Type B pancreatic cell (in vitro differentiated cells): ENCODE measurements at places on chromosomes 6 and 20. TPM values are rescaled to one million over a fixed set of nuclear protein-coding genes. Genes with fewer than 3 reads are reported as not detected.

GRCh38 chr6:134117409-134117808 lies 65.0 kb upstream of the SLC2A12 start:
- no peak for DNase-seq

DNA sequence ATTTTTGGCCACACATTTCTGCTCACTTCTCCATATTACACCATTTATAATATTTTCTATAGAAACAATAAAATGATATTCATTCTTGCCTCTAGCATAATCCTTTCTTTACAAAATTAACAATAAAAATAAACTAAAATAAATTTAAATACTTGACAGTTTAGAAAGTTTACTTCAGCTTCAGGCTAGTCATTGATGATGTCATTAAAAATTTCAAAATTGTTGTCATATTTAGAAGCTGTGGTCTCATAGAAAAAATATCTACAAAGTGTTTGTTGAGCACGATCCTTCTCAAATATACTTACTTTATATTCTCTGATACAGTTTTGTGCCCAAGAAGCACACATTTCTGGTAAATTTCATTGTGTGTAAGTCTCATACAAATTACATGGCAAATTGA lies 717.4 kb upstream of the CITED2 start:
- no peak for DNase-seq

DNA sequence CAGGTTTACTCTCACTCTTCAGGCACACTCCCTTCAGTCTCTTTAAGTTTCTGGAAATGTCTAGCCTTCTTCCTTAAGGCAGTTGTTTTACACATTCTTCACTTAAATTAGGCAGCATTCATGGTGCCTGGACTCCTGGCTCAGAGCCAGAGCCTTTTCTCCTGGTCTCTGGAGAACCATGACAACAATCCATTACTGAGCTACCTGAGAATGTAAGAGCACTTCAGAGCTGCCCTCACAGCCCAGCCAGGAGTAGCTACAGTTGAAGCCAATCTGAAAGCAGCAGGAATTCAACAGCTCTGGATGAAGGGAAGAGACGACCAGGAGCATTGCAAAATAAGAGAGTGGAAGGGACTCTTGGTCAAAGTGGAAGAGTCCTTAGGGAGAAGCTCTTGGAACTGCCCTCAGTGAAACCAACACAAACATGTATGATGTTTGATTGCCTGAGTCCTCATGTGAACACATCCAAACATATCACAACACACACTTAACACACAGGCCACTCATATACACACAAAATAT lies 416.8 kb upstream of the SPTLC3 start:
- DNase-seq = no peak

- DNase-seq = no peak
These were observed 150.8 kb downstream of the AHI1 start for GRCh38 chr6:135346747-135347146.

GRCh38 chr20:59043698-59044097 lies 1.1 kb upstream of the PRELID3B start:
- no peak for DNase-seq

DNA sequence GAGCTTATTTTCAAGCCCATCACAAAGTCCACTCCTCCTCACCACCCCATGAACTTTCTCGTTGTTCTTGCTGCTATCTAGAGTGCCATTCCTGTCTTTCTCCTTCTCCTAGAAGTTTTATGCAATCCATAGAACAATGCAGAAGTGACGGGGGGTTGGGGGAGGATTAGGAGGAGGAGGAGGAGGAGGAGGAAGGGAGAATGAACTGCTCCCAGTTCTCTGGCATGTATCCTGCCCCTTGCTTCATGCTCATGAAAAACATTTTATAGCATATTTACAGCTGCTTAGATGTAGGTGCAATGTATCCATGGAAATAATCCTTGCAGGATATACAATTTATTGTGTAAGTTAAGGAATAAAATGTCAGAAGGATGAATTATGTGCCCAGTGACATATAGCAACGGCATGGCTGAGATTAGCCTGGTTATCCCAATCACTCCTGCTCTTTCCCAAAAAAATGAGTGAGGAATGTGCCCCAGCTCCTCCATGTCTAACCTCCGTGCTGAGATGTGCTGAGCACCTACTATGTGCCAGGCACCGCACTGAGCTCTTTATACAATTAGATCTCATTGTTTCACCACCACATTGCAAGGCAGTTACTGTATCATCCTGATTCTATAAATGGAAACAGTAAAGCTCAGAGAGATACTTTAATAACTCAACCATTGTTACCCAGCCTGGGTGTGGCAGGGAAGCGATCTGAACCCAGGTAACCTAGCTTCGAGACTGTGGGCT lies 41.6 kb upstream of the TFAP2C start:
- DNase-seq = no peak

DNA sequence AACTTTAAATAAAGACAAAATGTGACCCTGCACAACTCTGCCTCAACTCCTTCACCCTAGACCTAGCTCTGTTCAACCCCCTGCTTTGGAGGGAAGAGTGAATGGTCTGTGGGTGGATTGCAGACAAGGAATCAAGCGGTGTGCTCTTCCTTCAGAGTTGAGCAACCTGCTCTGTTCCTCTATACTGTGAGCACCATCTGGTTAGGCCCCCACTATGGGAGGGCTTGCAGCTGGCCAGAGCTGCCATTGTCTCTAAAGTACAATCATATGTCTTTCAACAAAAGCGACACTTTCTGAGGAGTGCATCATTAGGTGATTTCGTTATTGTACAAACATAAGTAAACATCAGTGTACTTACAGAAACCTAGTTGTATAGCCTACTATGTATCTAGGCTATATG lies 406.1 kb upstream of the MARCKS start:
- DNase-seq = no peak

DNA sequence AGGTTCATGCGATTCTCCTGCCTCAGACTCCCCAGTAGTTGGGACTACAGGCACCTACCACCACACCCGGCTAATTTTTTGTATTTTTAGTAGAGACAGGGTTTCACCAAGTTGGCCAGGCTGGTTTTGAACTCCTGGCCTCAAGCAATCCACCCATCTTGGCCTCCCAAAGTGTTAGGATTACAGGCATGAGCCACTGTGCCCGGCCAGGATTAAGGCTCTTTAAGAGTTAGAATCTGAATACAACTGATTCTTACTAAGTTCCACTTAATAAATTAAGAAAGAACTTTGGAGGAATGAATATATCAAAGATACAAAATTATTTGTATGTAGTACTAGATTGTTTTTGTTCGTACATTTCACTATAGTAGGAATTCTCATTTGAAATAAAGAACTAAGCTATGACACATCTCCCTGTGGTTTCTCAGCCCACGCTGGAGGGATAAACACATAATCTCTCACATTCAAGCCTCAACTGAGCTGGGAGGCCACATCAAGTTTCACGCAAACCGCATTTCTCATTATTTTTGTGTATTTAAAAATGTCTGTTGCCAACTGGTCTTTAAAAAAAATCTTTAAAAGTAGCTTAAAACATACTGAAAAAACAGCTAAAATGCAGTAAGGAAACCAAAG lies 34.2 kb downstream of the DTNBP1 start:
- DNase-seq = no peak

Gene FAM50B
- 1.8 and 7.3 TPM in 2 replicates for total RNA-seq

GRCh38 chr20:32894026-32894483 lies 35.3 kb downstream of the EFCAB8 start:
- DNase-seq = no peak

DNA sequence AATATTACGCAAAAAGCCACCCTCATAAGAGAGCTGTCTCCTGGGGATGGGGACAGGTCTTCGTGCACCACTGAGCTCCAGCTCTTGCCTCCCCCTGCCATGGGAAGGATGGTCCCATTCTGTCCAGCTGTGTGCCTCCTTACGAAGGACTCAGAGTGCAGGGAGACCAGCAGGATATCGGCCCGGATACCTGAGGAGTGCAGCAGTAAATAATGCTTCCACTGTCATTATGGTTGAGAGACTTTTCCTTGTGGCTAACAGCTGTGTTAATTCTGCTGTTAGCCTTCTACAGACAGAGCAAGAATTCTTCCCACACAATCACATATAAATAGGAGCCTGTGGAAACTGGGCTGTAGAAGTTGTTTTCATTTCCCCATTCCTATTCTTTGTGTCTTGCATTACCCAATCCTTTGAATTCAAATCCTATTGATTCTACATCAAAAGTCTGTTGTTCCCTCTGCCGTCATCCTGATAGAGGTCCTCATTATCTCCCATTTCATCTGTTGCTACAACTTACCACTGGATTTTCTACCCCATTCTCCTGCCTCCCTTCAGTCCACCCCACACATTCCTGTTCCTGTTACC lies 364.6 kb upstream of the SOX4 start:
- no peak for DNase-seq

Gene BPIFB1
- 1.8 and 10.9 TPM in 2 replicates for total RNA-seq

DNA sequence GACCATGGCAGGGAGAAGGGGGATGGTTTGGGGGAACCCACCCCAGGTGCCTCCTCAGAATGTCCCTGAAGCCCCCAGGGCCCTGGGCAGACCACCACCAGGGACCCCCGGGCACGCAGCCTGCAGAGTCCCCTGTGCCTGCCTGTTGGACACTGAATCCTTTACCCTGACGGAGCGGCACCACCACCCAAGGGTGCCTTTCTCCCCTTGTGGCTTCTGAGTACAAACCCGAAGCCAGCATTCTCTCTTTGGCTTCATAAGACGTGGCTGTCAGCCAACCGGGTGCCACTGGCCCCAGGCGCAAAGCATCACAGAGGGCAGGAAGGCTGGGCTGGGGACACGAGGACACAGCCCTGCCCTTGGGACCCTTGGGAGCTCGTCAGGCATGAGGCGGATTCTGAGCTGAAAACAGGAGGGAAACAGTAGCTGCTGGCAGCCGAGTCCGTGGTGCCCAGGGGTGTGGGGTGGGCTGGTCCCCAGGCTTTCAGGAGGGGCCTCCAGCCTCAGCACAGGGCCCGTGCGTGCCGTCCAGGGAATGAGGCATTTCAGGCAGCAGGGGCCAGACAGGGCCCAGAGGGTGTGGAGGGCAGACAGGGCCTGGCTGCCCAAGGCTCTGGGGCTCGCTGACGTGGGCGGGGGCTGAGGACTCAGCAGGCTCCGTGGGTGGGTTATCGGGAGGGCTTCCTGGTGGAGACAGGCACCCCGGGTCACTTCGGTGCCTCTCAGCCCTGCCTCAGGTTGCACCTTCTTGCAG lies 3.5 kb downstream of the COL9A3 start:
- DNase-seq = no peak

- no peak for DNase-seq
These were observed 17.5 kb downstream of the CITED2 start for GRCh38 chr6:139356924-139357323.

GRCh38 chr6:84137989-84138575 lies 89.4 kb downstream of the CEP162 start:
- no peak for DNase-seq

GRCh38 chr20:881051-881782 lies 34.9 kb downstream of the ANGPT4 start:
- DNase-seq = no peak

- no peak for DNase-seq
These were observed 339.0 kb upstream of the ADGRB3 start for GRCh38 chr6:68296126-68296525.

Gene KCNG1
- 78.8 and 238 TPM in 2 replicates for total RNA-seq

Gene FOXF2
- total RNA-seq = 2.1 and 8.1 TPM in 2 replicates

Gene CCM2L
- 0.19 and 0.63 TPM in 2 replicates for total RNA-seq

DNA sequence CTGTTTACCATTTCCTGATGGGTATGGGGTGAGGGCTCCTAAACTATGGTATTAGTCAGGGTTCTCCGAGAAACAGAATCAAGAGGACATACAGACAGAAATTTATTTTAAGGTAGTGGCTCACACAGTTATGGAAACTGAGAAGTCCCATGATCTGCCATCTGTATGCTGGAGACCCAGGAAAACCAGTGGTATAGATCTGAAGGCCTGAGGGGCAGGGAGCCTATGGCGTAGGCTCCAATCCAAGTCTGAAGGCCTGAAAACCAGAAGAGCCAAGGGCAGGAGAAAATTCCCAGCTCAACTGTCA lies 93.6 kb downstream of the ANKRD6 start:
- DNase-seq = no peak

DNA sequence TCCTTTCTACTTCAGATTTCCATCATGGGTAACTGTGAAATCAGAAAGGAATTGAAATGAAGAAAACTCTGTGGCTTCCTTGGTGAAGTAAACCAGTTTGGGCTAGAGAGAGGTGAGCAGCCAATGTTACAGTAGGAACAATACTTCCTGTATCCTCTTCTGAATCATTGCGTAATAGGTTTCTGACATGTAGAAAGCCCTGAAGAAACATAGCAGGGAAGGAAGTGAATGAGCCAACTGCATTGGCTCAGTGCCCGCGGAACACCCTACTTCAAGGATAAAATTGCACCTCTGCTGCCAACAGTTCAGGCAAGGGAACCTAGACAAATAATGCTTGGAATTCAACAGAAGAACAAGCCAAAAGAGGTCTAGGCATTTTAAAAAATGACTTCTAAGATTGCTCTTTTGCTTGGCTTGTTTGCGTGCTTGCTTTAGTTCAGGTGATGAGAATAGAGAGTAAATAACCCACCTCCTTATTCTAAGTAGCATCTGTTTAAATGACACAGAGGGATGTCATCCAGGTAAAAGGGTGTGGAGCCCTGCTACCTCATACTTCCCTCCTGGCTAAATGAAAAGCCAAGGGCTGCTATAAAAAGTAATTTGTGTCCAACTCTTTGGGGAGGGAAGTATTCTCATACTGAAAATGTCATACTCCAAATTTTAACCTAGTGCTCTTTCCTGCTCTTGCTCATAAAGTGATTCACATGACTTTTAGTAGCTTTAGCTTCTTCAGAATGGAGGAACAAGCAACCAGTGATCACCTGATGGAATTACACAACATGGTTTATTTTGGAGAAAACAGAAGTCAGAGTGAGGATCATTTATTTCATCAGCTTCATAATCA lies 30.0 kb upstream of the AKIRIN2 start:
- DNase-seq = no peak

DNA sequence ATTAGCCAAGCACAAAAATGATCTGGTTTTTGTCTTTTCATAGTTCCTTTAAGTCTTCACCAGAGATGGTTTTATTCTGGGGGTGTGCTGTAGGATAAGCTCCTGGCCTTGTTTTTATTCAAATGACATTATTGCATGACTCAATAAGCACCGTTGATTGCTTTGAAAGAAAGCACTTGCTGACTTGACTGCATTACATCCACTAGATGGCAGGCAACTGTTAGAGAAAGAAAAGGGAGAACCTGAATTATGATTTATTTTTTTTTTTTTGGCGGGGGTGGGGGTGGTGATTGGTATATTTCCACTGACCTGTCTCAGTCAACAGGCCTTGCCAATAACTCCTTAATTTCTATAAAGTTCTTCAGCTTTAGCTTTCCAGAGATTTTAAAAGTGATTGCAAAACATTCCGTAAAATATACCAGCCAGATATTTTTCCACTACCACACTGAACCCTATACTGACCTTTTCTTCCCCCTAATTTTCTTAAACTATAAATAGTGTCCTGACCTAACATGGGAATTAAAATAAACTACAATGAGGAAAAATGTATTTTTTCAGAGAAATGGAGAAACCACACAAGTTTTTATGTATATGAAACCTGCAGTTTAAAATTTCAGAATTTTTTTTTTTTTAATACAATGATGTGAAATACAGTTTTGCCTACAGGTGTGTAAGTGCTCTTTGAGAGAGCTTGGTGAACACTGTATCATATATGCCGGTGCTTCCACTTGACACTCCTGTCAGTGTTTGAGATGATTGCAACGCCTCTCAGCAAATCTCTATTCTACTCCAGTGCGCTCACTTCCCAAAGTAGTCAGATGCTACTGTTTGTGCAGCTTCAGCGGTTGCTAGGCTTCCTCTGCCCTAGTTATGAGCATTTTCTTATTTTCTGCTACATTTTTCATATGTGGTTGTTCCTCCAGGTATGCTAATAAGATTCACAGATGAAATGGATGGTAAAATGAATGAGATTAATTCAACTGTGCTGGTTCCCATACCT lies 274.3 kb downstream of the CD109 start:
- no peak for DNase-seq
